NCI-H1436 (cell line): ENCODE measurements at places on chromosomes 11 and 22.

DNA sequence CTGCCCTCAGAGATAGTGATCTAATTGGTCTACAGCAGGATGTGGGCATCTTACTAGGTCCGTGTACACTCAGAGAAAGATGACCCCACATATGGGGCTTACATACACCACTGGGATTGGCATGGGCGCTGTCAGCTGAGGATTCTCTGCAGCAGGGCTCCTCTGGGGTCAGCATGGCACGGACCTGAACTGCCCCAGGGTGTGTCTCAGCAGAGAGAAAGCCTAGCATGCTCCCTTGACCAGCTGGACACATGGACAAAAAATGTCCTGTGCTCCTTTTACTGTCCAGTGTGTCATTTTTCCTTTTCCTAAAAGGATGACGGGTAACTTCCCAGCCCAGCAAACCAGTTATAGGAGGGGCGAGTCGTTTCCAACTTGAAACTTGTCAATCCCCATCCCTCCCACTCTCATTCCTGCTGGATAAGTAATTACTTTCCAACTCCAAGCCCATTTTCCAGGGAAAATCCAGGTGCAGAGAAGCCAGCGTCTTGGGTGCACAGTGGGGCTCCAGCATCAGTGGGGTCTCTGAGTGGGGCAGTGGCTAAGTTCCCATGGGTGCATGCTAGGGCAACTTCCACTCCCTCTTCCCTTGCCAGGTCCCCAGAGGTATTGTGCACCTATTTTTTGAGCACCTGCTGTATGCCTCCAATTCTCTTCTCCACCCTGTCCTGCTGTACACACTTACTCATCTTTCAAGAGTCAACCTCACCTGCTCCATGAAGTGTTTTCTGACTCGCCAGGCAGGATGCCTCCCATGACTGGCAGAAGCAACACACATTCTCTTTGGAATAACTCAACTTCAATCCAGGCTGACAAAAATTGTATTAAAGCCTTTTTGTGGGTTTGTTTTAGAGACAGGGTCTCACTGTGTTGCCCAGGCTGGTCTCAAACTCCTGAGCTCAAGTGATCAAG is 5.0 kb downstream of the VSTM5 start:
- no peak for DNase-seq

DNA sequence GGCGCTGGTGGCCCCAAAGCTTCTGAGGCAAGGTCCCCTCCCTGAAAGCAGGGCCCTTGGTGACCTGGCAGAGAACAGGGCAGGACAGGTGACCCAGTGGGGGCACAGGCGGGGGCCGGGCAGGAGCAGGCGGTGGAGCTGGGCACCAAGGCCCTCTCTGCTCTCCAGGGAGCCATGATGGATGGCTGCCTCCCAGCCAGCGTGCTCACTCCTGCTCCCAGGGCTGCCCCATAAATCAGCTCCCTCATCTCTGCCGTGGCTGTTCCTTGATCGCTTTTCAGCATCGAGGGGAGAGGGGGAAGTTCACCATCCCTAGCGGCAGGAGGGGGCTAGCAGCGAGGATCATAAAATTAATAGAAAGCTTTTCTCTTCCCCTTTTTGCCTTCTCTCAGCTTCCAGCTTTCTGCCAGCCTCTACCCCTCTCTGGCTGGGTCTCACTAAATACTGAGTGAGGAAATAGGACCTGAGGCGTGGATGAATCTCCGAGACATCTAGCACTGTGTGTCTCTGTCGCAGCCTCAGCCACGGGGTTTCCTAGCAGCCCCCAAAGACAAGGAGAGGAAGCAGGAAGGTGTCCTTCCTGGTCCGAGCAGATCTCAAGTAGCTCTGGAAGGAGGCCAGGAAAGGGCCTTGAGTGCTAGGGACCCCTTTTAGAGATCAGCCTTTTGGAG is 22.2 kb upstream of the ELFN2 start:
- no peak for DNase-seq

- DNase-seq: no peak
These were observed 97.0 kb upstream of the CD82 start for GRCh38 chr11:44468345-44468988.

- no peak for DNase-seq
These were observed 322.2 kb downstream of the LUZP2 start for GRCh38 chr11:24819006-24819405.

GRCh38 chr11:75279273-75279672 is 38.7 kb downstream of the TPBGL start:
- DNase-seq: no peak

DNA sequence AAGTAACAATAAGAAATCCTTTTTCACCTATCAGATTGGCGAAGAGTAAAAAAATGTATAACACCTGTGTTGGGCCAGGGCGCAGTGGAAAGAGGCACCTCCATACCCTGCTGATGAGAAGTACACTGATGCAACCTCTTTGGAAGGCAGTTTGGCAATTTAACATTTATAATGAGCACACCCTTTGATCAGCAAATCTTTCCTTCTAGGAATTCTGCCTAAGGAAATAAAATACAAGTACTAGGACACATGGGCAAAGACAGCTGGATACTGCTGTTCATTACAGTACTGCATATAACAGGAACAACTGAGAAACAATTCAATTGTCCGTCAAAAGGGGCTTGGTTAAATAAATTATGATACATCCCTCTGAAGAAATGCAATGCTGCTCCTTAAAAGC is 110.1 kb downstream of the RPL27A start:
- DNase-seq: no peak

DNA sequence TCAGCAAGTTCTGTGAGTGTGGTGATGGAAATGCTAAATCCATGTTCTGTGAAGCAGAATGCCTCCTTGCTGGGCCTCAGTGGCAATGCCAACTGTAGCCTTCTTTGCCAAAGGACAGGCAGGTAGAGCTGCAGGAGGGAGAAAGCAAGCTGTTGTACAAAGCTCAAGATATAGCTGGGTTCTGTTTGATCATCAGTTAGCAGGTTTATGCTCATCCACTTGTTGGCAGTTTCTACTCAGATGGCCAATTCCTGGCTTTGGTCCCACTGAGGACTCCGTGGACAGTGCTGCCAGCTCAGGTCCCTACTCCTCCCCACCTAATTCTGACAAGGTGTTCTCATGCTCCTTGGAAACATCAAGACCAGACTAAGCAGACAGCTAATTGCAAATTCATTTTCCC is 65.1 kb downstream of the PRSS23 start:
- DNase-seq: no peak

GRCh38 chr11:112523477-112523876 is 262.8 kb upstream of the PLET1 start:
- no peak for DNase-seq

GRCh38 chr22:35375031-35375430 is 5.9 kb upstream of the HMOX1 start:
- DNase-seq: no peak

- peak; percentile 34 for DNase-seq
These were observed at the start of gene RIC3 for GRCh38 chr11:8168485-8169257. TSS of gene RIC3 (minus strand) at chr11:8169025. CDS start at chr11:8168989, 36 bp downstream.

DNA sequence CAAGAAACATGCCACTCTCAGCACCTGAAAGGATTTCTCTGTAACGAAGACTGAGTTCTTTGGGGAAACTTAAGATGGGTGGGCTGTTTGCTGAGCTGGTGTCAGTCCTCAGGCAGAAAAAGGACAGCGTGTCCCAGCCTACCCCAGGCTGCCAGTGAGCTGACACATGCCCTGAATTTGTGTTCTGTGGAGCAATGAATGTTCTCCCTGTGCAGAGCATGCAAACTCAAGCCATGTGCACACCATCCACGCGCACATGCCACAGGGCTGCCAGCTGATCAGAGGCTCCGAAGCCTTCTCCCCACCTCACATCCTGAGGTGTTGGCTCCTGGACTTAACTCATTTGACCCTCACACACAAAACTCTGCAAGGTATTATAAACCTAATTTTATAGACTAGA is 104.9 kb downstream of the KCNC1 start:
- no peak for DNase-seq

DNA sequence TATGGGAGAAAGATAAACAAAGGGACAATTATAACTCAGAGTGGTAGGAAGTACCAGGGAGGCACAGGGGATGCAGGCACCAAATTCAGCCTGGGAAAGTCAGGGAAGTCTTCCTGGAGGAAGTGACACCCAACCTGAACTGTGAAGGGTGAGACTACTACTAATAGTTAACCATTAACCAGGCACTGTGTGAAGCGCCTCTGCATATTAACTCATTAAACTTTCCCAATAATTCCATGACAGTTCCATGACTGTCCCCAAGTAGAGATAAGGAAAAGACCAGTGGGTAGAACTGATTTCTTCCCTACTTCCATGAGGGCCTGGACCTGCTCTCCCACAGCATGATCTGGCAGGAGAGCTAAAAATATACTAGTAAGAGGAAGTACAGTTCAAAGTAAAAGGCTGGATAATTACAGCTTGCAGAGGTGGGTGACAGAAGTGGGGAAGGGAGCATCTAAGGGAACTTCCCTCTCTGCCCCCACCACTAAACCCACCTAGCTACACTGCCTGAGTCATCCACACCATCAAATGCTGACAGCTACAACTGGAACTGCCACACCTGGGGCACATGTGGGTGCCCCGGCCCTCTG is 4.7 kb upstream of the AP1B1 start:
- DNase-seq: no peak

- no peak for DNase-seq
These were observed 6.6 kb downstream of the CARS1 start for GRCh38 chr11:3050386-3051195.

DNA sequence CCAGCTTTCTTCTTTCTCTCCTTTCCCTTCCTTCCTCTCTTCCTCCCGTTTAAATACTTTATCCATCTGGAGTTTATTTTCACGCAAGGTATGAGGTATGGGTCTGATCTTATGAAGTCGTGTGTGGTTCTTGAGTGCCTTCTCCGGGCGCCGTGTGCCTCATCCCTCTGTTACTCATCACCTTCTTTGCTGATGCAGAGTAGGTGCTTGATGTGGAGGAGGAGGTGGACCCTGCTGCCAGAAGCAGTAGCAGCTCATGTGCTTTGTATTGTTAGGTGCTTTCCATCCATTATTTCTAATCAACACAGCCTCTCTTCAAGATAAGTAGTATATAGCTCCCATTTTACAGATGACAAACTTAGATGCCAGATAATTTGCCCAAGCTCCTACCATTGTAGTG is 47.0 kb downstream of the TNRC6B start:
- no peak for DNase-seq

- DNase-seq: no peak
These were observed 23.2 kb upstream of the NRGN start for GRCh38 chr11:124716591-124716990.

DNA sequence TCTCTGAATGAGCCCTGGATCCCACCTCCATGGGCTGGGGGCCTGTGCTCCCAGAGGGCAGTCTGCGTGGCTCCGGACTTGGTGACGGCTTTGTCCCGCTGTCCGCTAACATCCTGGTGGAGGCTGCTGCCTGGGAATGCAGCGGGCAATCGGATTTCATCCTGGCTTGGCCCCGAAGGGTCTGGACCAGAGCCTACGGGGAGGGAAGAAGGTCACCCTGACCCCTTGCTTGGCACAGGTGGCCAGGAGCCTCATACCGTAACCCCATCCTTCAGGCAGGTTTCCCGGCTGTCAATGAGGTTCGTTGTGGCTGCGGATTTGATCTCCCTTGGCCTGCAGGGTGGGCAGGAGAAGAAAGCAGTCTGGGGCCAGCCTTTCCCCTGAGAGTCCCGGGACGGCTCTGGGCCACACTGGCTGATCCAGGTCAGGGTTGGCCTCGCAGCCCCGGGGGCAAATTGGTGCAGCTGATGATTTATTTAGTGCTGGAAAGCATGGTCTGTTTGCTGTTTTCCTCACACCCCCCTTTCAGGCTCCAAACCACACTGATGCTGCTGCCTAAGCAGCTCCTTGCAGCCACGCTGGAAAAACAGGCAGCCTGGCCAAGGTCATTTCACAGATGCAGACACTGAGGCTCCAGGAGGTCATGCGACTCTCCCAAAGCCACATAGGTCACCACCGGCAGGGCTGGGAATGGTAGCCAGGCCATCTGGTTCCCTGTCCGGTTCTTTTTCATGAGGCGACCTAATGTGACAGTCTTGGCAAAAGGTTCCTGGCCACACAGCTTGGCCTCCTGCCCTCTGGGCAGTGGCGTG is 15.0 kb downstream of the PRDM11 start:
- DNase-seq: no peak

- no peak for DNase-seq
These were observed 24.9 kb downstream of the CD44 start for GRCh38 chr11:35163702-35164496.

DNA sequence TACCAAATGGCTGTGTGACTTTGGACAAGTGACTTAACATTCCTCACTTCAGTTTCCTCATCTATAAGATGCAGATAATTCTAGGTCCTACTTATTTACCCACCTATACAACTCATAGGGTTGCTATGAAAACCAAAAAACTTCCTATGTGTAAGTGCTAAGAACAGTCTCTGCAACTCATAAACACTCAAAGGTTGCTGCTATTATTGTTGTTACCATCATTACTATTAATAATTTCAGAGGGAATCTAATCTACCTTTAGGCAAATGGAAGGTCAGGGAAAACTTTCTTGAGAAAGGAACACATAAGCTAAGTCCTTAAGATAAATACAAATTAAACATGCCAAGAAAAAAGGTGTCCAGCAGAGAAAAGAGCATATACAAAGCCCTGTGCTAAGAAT is 40.5 kb downstream of the SIK3 start:
- DNase-seq: no peak

GRCh38 chr11:1555713-1556153 is 16.3 kb downstream of the DUSP8 start:
- no peak for DNase-seq

DNA sequence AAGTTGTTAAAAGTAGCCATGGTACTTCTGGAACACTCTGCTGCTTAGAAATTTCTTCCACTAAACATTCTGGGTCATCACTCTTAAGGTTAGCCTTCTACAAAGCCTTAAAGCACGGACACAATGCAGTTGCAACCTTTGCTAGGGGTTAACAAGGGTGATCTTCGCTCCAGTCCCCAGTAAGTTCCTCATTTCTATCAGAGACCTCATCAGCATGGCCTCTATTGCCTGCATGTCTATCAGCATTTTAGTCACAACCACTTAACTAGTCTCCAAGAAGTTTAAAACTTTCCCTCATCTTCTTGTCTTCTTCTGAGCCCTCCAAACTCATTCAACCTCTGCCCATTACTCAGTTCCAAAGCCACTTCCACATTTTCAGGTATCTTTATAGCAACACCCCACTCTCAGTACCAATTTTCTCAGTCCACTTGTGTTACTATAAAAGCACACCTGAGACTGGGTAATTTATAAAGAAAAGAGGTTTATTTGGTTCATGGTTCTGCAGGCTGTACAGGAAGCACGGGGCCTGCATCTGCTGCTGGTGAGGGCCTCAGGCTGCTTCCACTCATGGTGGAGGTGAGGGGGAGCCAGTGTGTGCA is 48.7 kb upstream of the TH start:
- DNase-seq: no peak
